ENCODE measurements at places on chromosomes 7 and 10.

DNA sequence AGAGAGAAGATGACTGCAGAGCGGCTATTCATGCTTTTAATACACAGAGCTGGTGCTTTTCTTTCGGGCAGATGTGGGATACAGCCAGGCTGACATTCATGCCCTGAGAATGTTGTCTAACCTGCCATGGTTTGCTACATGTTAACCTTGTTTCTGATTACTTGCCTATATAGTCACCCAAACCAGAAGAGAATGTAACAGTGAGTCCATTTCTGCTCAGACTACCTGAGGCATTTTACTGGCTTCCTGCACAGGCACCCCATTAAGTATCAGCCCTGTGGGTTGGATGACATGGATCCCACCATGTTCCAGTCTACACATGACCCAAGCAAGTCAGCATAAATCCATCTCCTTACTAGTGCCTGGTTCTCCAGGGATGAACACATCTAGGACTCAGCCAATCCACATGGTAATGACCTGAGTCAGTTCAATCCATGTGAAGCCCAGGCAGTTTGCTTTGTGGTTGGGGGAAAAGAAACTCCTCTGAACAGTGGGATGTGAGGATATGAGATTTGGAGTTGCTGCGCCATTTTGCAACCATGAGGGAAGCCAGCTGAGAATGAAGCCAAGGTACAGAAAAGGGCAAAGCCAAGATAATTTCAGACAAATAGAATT, 55.7 kb upstream of the MKX start:
- DNase-seq, result no peak

- no peak for DNase-seq
These were observed 193.4 kb upstream of the VWC2 start for GRCh38 chr7:49580000-49580399.

DNA sequence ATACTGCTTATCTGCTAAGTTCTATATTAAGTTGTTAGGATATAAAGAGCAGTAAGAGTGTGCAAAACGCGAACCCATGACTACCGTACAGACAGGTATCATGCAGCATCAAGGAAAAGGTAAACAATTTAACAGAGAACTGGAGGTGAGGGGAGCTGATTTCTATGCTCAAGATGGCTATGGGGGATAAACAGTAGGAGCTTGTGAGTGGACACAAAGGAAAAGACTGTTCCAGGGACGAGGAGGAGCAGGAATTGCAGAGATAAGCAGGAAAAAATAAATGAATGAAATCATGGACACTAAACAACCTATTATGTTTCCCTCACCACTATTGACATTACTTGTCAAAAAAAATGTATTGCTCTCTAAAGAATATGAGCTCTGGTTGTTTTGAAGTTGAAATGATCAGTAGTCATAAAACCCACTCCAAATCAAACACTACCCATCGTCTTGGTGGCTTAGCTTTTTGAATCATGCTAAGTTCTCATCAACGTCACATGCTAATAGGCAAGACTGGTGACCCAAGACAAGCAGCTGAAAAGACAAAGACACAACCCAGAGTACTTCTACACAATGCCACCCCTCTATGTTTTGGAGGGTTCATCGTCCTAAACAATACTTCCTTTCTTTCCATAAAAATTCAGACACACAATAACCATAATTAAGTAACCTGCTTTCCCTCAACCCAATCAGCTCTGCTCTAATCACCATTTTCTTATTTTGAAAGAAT, 102.7 kb downstream of the NRP1 start:
- DNase-seq, result no peak

DNA sequence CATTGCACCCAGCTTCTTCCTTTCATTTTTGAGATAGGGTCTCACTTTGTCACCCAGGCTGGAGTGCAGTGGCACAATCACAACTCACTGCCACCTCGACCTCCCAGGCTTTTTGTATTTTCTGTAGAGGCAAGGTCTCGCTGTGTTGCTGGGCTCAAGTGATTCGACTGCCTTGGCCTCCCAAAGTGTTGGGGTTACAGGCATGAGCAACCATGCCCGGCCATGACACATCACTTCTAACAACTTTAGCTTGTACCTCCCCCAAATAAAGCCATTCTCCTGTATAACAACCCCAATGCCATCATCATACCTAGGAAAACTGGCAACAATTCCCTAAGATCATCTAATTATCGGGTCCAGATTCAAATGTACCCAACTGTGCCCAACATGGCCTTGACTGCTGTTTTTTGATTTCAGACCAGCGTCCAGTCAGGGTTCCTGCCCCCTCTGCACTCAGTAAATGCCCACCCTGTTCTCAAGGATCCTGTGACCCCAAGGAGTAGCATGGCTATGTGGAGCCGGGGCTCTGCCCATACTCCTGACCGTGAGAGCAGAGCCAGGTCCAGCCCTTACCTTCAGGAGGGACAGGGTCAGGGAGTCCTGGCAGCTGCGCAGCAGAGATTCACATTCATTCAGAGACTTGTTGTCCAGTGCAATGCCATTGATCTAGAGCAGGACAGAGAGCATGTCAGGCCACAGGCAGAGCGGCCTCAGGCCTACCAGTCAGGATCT, 102.6 kb downstream of the DLG5 start:
- no peak for DNase-seq

- no peak for DNase-seq
These were observed 53.0 kb upstream of the CABCOCO1 start for GRCh38 chr10:61609701-61610100.

DNA sequence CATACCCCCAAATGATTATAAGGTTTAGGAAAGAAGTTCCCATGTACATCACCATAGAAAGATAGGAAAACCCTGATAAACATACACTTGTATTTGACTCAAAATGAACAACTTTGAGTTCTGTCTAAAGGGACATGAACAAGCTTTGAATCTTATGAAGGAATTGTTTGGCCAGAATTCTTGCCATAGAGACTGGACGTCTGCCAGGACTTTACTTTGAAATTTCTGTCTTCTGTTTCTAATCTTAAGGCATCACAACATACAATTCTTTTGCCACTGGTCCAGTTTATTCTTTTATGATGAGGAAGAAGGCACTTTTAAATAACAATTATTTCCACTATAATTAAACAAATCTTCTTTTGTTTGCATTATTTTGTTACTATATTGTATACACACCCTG, 26.2 kb upstream of the CYP26C1 start:
- DNase-seq, result no peak

All from stimulated activated CD4-positive, alpha-beta T cell treated with anti-CD3 and anti-CD28 coated beads, Interleukin-15, amount 100 ng/mL, for 48 hours (primary cell).